ENCODE measurements at places on chromosomes 7 and 10.

GRCh38 chr10:3090914-3091787, 23.8 kb downstream of the PFKP start:
- no peak for DNase-seq

GRCh38 chr7:105985672-105986215, 22.7 kb downstream of the CDHR3 start:
- DNase-seq = no peak

- no peak for DNase-seq
These were observed 22.6 kb upstream of the SLF2 start for GRCh38 chr10:100890141-100890672.

- no peak for DNase-seq
These were observed 47.6 kb downstream of the TWIST1 start for GRCh38 chr7:19069842-19070241.

GRCh38 chr10:84499846-84500245, 171.5 kb downstream of the CCSER2 start:
- no peak for DNase-seq

DNA sequence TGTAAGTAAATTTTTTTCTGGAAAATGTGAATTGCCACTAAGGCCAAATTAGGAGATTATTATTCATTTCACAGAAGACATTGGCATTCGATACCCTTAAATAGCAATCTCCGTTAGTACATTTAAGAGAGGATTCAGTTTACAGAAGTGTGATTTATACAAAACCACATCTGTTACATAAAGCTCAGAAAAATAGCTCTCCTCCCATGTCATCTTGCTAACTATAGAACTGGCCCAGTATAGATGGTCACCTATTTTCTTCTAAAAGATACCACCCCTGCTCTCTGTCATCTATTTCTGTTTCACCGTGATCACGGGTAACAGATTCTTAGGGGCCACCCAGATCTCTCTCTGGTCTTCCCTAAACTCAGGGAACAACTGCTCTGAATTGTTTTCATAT, 119.1 kb downstream of the HIP1 start:
- DNase-seq = no peak

DNA sequence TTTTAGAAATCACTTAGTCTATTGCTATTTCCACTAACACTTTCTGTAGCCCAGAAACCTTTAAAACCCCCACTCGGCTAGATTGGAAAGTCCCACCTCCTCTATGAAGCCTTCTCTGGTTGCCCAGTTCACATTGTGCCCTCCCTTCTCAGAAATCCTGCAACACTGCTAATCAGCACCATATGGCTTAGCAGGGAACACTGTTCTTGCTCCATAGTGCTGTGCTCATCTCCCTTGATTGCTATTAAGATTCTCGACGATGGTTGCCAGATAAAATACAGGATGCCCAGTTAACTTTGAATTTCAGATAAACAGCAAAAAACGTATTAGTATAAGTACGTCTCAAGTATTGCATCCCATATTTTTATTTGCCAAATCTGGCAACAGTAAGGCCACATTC, 40.1 kb upstream of the XPNPEP1 start:
- DNase-seq = no peak

DNA sequence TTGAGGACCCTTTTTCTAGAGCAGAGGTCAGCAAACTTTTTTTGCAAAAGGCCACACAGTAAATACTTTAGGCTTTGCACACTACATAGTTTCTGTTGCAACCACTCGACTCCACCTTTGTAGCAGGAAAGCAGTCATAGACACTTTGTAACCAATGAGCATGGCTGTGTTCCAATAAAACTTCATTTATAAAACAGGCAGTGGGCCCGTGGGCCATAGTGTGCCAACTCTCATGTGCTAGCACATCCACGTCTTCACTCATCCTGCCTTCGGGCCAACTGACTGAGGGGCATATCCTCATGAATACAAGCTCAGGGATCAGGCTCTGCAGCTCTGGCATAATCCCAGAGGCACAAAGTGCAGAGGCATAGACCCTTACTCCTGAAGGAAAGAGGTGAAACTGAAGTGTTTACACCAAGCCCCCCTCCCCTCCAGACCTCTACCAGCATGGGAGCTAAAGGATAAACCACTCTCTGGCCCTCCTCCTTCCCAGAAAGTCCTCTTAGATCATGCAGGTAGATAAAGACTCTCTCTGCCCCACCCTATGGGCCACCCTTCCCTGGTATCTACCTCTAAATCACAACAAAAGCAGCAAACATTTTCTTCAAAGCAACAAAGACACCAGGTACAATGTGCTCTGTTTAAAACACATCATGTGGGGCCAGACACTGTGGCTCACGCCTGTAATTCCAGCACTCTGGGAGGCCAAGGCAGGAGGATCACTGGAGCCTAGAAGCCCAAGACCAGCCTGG, 71.0 kb downstream of the DLG5 start:
- DNase-seq = no peak

DNA sequence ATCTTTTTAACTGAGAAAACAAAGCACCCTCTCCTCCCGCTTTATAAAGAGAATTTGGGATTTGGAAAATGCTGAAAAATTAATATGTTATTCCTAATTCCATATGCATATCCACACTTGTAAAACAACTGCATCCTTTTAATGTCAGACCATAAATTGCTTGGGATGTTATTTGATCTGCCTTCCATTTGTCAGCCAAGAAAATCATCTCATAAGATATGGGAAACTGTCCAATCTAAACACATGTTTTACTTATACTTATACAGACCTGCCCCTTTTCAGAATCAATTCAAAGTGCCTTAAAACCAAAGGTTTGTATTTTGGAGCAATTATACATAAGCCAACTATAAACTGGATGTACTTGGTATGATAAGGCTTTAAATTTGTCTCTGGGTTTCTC, 595.5 kb upstream of the PFKP start:
- DNase-seq = peak; percentile 52

DNA sequence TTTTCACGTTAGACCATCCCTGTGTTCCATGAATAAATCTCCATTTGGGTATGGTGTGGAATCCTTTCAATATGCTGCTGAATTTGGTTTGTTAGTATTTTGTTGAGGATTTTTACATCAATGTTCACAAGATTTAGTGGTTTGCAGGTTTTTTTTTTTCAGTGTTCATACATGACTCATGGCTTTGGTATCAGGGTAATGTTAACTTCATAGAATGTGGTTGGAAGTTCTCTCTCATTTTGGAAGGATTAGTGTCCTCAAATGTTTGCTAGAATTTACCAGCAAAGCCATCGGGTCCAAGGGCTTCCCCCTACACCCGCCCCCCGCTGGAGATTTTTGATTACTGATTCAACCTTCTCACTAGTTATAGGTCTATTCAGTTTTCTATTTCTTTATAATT, 398.0 kb downstream of the NXPH1 start:
- no peak for DNase-seq

DNA sequence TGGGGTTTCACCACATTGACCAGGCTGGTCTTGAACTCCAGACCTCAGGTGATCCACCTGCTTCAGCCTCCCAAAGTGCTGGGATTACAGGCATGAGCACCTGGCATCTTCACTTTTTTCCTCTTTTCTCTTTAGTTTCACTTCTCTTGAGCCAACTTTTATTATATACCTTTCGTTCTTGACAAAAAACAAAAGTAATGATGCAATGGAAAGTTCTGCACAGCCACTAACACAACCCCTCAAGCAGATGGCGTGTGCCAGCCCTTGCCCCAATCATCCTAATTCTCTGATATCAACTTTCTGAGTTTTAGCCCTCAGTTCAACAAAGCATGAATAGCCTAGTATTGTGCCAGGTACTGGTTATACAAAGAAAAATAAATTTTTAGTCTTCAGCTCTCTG, 223.6 kb downstream of the CHCHD3 start:
- no peak for DNase-seq

DNA sequence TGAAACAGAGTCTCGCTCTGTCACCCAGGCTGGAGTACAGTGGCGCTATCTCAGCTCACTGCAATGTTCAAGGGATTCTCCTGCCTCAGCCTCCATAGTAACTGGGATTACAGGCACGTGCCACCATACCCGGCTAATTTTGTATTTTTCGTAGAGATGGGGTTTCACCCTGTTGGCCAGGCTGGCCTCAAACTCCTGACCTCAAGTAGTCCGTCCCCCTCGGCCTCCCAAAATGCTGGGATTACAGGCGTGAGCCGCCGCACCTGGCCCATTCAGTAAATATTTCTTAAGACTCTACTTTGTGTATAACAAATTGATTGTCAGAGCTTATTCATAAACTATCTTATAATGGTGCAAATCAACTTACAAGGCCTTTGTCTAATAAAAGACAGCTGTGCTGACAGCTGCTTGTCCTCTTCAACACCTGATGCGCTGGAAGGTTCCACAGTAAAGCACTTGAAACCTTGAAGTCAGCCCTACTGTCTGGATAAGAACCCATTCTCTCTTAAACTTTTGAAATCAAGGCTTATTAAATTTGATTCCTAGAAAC, 14.7 kb downstream of the ECHDC3 start:
- DNase-seq = peak; percentile 11

GRCh38 chr7:22671177-22671879, 55.7 kb upstream of the IL6 start:
- no peak for DNase-seq

GRCh38 chr10:113232928-113233511, 283.0 kb downstream of the TCF7L2 start:
- DNase-seq = peak; percentile 5

GRCh38 chr7:98855610-98856422, 14.0 kb downstream of the TMEM130 start:
- no peak for DNase-seq

- DNase-seq = no peak
These were observed 188.2 kb downstream of the SEMA3D start for GRCh38 chr7:84998665-84999064.

- DNase-seq = no peak
These were observed 104.2 kb downstream of the PRTFDC1 start for GRCh38 chr10:24848195-24848594.

- no peak for DNase-seq
These were observed 28.4 kb downstream of the ARHGAP22 start for GRCh38 chr10:48576501-48576900.

GRCh38 chr7:55342216-55342871, 22.8 kb upstream of the LANCL2 start:
- DNase-seq = no peak

DNA sequence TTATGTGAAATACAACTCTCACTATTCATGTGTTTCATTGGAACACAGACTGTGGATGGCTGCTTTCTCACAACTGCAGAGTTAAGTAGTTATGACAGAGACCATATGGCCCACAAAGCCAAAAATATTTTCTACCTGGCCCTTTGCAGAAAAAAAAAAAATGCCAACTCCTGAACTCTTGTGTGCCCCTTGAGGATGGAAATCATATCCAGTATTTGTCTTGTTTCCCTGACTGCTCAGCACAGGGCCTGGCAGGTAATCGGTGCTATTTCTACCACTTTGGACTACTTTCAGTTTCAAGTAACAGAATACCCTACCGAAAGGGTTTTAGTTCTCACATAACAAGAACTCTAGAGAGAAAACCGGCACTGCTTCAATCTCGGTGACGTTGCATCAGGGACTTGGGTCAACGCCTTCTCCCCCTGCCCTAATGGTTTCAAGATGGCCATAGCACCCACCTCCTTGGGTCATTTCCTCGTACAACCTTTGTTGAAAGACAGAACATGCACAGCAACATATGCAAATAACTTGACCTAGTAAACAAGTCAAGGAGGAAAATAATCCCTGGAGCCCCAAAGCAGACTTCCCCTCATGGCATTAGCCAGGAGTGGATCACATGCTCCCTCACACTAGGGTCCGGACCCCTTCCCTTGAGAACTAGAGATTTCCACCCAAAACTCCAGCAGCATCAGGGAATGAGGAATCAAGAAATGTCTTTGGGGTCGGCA, 11.8 kb upstream of the GPNMB start:
- no peak for DNase-seq

- DNase-seq = no peak
These were observed 99.1 kb downstream of the ARMH3 start for GRCh38 chr10:101956898-101957297.

GRCh38 chr7:47482013-47482875, 99.7 kb downstream of the TNS3 start:
- DNase-seq = no peak

DNA sequence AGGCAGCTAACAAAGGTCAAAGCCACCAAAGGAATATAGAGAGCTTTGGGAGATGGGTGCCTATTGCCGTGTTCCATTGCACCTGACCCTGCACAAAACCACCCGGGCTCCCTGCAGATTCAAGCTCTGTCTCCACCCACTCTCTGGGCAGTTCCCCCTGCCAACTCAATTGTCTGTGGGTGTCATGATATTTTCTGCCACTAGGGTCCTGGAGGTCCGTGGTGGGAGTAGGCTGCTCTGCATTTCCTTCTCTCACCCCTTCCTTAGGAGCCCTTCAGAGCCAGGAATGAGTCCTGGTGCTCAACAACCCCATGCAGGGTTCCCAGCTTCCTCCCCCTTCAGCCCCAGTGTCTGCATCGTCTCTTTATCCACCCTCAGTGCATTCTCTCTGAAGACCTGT, 34.1 kb downstream of the PNLIPRP2 start:
- no peak for DNase-seq

- DNase-seq = no peak
These were observed 4.0 kb upstream of the DIP2C start for GRCh38 chr10:693506-693905.

DNA sequence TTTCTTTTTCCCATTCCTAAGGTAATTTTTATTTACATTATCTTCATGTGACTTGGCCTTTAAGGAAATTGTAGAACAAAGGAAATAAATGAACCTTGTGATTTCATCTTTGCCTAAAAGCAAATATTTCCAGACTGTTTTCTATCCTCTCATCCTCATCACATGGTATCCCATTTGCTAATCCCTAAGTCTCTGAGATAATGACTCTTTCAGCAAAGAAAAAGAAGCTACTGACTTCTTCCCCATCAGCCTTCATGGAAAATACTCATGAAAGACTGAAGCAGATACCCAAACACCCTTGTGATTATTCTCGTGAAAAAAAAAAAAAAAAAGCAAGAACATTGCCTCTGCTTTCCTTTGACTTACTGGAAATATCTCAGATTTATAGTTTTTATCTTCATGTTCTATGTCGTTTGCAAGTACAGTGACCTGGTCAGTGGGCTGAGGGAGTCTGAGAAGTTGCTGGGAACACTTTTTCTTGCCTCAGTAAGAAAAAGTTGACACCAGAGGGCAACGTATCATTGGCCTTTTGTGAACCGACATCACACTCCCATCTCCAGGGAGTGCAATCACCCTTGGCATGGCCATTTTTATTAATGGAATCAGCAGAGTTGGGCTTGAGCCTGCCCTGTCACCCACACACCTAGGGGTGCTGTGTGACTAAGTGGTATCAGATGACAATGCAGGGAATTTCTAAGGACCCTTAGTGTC, 246.0 kb upstream of the KMT2E start:
- DNase-seq = no peak

- DNase-seq = no peak
These were observed 44.9 kb downstream of the SMURF1 start for GRCh38 chr7:99098824-99099498.

GRCh38 chr7:5634107-5634950, 147.1 kb downstream of the RNF216 start:
- DNase-seq = no peak

- DNase-seq = no peak
These were observed 46.0 kb downstream of the VOPP1 start for GRCh38 chr7:55526329-55526728.

GRCh38 chr7:139714163-139714901, 63.5 kb downstream of the HIPK2 start:
- DNase-seq = no peak

Measured in NCI-H1105 treated with DMSO at 0.1 percent for 48 hours (cell line).